ENCODE measurements at places on chromosomes 3 and 15.

DNA sequence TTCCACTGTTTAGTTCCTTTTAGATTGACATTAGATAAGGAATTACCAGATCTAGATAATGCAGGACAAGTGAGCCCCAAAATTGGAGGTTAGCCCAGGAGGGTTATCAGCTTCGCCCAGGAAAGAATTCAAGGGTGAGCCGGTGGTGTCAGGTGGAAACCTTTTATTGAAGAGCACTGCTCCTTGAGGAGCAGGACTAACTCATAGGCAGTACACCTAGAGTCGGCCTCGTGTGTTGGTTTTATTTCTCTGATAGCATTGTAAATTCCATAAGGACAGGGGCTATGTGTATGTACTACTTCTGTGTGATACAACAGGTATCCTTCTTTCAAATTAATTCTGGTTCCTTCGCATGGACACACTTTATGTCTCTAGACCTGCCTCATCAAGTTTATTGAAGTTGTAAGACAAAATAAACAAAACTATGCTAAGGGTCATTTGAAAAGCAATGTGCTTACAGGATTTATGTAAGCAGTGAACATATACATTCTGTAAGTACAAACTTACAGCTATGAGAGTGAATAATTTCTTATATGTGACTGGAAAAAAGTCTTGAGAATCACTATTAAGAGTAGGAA lies 57.2 kb downstream of the SNX4 start:
- DNase-seq: no peak

- no peak for DNase-seq
Observed at GRCh38 chr3:46318207-46318927, 35.5 kb upstream of the CCR2 start.

- DNase-seq: no peak
Observed at GRCh38 chr15:55736756-55737155, 6.2 kb downstream of the PRTG start.

GRCh38 chr3:16148783-16149182 lies 25.7 kb upstream of the GALNT15 start:
- no peak for DNase-seq

Measured in activated gamma-delta T cell treated with Interleukin-2 at 50 U/mL for 16 hours (primary cell).